Stimulated activated CD8-positive, alpha-beta memory T cell treated with anti-CD3 and anti-CD28 coated beads, Interleukin-4, amount 100 ng/mL, for 1 hour (primary cell): ENCODE measurements at places on chromosomes 1 and 21.

DNA sequence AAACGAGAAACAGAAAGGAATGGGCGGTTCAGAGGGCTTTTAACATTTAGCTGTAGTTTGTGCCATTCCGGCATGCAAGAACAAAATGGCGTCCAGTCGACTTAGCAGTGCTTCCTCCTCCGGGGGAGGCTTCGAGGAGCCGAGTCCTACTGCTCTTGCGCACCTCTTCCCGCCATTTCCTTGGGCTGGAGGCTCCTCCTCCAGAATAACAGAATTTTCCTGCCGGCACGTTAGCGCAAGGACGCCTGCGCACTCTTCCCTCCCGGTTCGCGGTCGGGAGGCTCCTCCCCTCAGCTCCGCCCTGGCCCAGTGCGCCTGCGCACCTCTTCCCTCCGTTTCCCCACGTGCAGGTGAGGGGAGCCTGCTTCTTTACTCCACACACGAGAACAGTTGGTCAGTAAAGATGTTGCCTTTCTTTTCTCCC lies 1.0 kb downstream of the DMRTB1 start:
- no peak for DNase-seq

GRCh38 chr1:30472009-30472408 lies 251.4 kb downstream of the MATN1 start:
- DNase-seq = no peak

DNA sequence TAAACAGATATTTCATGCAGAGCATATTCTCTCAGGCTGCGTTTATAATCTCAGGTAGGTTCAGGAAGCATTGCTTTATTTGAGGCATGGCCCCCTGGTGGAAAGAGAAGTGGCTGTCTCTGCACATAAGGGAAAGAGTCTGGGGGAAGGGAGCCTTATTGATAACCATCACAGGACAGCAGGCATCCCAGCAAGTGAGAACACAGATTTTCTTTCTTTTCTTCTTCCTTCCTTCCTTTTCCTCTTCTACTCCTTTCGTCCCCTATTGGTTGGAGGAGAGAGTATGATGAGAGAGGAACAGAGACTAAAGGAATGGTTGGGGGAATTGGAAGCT lies 21.9 kb downstream of the TSNAX start:
- no peak for DNase-seq

DNA sequence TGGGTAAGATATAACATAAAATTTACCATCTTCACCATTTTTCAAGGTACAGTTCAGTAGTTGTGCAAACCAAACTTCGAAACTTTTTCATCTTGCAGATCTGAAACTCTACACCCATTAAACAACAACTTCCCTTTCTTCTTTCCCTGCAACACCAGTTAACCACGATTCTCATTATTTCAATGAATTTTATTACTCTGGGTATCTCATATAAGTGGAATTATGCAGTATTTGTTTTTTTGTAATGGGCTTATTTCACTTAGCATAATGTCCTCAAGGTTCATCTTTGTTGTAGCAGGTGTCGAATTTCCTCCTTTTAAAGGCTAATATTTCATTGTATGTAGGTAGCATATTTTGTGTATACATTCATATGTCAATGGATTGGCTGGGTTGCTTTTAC lies 146.1 kb downstream of the SPATA46 start:
- no peak for DNase-seq

GRCh38 chr1:212688341-212689047 lies 11.1 kb downstream of the BATF3 start:
- no peak for DNase-seq

DNA sequence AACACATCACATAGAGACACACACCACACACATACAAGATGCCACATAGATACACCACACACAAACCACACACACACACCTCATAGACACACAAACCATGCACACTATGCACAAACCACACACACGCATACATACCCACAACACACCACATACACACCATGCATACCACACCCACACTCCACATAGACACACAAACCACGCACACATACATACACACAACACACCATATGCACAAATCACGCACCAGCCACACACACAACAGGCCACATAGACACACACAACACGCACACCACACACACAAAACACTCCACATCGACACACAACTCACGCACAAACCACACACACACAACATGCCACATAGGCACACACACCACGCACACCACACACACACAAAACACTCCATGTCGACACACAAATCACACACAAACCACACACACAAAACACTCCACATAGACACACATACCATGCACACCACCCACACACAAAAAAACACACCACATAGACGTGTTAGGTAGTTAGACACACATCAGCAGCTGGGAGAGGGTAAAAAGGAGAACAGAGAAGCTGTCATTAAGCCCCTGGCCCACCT lies 49.5 kb upstream of the SLC19A1 start:
- DNase-seq = no peak

DNA sequence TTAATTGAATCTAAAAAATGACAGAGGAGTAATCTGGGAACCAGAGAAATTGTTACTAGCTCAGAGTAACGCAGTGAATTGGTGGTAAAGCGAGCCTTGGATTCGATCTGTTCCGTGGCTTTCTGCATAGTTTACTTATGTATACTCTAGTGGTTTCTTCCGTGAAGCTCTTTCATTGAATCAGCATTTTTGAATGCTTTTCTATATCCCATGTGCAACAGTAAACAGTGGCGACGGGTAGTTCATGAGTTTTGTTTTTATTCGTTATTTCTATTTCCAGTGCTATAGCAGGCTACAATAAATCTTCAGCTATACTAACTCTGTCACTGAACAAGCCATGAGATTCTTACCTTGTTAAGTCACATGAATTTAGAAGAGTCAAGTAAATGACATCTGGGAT lies 14.5 kb upstream of the MAP3K7CL start:
- no peak for DNase-seq

DNA sequence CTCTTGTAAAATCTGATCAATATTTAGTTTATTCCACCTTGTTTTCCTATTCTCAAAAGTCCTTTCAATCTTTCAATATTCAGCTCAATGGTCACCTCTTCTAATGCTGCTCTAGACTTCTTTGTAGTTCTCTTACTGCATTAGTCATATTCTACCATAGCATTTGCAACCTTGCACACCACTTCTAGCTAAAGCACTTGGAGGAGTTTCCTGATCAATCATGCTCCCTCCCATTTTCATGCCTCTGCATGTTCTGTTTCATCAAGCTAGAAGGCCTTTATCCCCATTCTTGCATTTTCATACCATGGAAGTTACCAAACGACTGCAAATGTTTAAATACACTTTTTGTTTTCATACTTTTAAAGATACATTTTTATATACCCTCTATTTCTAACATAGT lies 72.1 kb downstream of the SLC5A9 start:
- no peak for DNase-seq

DNA sequence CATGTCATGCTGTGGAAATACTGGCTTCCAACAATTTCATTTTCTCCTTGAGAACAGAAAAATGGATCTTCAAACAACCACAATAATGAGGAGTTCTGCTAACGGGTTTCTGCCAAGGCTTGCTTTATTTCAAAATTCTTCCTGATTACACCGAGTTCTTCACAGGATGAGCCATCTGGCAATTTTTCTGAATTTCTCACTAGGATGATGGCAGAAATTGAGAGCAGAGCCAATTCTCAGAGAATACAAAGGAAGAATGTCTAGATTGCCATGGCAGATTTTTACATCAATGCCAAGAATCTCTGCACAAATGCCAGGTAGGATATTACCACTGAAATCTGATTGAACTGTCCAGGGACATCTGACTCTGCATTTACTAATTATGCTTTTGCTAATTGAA lies 619.0 kb upstream of the CHRM3 start:
- no peak for DNase-seq

DNA sequence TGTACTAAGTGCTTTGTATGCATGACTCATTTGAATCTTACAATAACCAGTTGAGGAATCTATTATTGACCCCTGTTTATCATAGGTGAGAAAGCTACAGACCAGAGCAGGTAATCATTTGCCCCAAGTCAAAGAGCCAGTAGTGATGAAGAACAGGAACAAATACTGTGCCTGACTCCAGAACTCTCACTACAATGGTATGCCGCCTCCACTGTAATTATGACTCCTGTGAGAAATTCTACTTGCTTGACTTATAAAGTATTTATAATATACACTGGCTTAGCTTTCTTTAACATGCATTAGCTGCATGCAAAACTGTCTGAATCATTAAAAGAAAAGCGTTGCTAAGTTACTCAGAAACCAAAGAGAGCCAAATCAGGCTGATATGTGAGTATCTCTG lies 92.6 kb downstream of the ZNF281 start:
- DNase-seq = no peak

- no peak for DNase-seq
Observed at GRCh38 chr1:223700942-223701637, 11.2 kb upstream of the CAPN2 start.

DNA sequence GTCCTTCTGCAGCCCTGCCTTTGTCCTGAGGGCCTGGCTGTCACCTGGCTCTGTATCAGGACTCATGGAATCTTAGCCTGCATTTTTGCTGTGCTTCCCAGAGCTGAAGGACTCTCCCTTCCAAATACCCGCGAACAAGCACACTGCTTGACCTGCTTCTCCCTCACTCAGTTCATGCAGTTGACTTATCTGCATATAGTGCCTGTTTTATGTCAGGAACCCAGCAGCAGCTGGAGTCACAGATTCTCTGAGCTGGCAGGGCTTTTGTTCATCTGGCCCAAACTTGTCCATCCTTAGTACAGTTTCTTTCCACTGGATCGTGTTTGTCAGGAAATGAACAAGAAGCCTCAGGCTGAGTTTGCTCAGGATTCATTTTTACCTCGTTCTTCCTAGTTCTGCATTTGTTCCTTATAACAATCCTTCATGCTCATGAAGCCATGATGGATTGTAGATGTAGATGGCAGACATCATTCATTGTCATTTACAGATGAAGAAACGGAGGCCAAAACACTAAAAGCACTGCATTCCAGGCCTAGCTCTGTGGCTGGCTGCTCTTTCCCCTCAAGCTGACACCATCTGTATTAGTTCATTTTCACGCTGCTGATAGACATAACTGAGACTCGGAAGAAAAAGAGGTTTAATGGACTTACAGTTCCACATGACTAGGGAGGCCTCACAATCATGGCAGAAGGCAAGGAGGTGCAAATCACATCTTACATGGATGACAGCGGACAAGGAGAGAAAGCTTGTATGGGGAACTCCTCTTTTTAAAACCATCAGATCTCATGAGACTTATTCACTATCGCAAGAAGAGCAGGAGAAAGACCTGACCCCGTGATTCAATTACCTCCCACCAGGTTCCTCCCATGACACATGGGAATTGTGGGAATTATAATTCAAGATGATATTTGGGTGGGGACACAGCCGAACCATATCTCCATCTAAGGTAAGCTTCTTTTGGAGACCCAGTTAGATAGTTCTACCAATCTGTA lies 150.9 kb downstream of the HIVEP3 start:
- no peak for DNase-seq

- no peak for DNase-seq
Observed at GRCh38 chr1:56339786-56340465, 239.4 kb downstream of the PLPP3 start.

DNA sequence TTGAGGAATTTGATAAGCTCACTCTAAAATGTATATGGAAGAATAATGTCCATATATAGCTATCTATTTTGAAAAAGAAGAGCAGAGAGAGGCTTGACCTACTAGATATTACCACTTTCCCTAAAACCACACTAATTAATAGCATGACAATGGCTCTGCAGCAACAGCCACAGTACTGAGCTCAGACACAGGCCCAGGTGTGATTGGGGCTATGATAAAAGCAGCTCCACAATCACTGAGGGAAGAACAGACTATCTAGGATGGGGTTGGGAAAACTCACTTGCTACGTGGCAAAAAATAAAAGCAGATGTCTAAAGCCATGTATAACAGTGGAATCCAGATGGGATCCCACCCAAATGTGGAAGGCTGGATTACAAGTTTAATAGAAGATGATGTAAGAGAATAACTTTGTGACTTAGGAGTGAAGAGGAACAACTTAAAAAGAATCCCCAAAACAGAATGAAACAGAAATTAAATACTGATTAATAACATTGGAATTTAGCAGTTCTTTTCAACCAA lies 80.8 kb upstream of the RAB4A start:
- no peak for DNase-seq

DNA sequence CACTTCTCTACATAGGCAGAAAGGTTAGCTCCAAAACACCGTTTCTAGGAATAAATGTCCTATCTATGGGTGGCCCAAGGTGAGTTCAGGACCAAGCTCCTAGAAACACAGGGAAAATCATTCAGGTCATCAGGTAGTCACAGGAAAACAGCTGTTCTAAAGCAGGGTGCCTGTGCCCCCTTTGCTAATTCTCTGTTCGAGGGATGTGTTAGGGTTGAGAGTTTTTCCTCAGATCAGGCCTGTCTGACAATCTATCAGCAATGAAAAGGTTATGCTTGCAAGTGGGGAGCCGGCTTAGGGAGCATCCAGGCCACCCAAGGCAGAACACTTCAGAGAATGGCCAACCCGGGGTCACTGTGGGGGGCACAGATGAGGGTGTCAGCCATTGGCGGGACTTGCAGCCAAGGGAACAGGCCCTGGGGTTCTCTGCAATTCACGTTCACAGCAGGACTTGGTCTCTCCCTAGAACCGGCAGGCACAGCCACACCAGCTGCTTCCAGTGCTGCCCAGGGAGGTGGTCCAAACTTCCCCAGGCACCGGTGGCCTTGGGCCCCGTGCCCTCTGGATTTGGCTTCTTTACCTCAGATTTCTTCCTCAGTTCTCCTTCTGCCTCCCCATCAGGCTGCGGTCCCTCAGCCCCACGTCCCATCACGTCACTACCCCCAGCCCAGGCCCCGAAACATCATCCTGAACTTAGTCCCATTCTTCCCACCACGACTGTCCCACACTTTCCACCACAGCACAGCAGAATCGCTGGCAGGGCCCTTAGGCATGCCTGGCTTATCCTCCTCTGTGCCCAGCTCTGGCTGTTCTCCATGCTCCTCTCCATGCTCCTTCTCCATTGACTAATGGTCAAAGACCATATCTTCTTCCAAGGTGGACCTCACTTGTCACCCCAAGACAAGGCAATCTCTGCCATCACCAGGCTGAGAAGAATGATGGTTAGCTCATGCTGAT lies 11.0 kb downstream of the CD2 start:
- DNase-seq = no peak

DNA sequence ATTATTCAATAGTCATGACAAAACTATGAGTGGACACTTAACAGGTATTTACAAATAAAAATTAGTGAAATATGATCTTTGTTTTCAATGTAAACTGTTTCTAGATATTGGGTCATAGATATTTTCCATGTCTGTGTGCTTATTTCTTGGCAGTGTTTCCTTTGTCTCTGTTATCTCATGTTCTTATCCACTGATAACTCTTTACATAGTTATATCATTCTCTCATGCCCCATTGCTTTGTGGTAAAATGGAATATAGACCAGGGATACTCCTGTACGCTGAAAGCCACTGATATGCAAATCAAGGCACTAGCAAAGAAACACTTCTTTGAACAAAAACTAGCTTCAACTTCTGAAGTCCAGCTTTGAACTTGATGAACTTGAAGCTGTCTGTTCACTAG lies 113.1 kb downstream of the ITSN1 start:
- no peak for DNase-seq

DNA sequence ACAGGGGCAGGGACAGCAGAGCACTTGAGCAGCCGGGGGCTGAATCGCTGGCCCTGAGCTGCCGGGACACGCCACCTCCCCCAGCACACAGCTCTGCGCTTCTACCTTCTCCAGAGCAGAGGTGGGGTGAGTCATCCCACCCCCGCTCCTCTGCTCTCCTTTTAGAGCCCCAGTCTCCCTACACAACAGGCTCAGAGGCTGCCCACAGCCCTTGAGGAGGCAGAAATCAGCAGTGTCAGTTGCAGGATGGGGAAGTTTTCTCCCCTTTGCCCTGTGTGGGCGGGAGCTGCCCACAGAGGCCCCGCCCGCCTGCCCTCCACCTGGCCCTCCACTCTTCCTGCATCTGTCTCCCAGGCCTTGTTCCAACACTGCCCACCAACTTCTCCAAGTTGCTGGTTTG lies 94.6 kb downstream of the STUM start:
- no peak for DNase-seq
